NCI-H1417 treated with DMSO at 0.1 percent for 48 hours (cell line): ENCODE measurements at places on chromosomes 7 and 10.

GRCh38 chr7:98548370-98548769 lies 68.7 kb upstream of the NPTX2 start:
- DNase-seq: no peak

GRCh38 chr10:103054621-103055020 lies 136.5 kb downstream of the CNNM2 start:
- DNase-seq: no peak

DNA sequence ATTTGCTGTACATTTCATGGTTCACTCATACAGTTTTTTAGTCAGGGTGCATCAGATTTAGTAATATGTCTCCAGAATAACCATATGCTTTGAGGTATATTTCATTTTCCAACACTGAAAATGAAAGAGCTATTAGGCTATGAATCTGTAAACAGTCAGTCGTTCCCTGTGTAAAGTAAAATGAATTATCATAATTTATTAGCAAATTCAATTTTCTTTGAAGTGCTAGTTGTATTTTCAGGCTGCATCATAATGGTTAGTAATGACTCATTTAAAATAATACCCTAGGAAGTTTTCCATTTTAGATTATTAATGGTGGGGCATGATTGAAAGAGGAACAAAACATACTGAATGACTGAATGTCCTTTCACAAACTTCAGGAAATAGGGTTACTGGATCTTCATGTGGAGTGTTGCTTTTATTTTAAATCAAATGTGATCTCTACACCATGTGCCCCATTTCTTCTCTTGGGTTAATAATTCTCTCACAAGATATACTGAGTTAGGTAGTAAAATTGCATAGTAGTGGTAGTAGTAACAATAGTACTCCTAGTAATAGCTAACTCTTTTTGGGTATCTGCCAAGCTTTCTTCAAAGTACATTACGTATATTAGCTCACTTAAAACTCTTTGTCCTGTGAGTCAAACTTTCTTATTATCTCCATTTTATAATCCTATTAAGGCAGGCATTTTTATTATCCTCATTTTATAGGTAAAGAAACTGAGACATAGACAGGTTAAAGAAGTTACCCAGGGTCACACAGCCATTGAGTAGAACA lies 476.5 kb downstream of the SUGCT start:
- DNase-seq: no peak

DNA sequence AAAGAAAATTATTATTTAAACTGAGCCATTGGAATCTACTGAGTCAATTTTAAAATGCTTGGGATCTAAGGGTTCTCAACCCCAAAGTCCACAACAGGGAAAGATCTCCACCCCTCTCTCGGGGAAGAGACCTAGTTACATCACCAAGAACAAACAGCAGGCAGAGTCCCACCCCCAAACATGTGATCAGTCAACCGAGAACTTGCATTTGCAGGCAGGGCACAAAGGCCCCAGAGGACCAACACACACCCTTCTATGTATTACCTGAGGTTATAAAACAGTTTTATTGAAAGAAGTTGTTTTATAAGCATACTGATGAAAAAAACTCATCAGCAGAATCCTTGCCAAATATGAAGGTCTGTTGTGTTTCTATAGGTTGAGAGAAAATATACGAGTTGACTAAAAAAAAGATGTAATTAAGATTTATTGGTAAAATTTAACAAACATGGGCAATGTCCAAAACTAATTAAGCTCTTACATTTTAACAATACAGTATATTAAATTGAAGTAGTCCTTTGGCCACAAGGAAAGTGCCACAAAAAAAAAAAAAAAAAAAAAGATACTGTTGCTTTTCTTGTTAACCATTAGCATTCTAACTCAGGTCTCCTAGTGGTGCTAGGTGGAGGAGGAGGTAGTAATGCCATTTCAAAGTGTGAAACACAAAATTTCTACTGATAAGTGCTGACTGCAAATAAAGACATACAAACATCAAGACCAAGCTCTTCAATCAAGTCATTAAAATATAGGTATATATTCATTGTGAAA lies 975 bp upstream of the USP54 start:
- no peak for DNase-seq

DNA sequence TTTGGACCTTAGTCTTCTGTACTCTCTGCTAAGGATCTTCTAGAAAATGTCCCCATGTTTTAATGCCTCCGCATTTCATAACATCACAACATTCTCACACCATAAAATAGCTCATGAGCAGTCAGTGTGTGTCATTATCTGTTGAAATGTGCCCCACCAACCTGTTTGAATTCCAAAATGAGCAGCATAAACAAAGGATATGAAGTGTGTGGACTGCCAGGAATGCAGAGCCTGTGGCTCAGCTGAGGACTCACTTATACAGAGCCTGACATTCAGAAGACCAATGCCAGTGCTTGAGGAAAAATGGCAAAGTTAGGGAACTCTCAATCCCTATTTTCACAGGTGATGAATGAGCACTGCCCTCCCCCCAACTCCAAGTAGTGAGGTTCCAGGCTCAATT lies 621.4 kb downstream of the POM121L12 start:
- DNase-seq: no peak

GRCh38 chr7:131071786-131072504 lies 255.7 kb upstream of the MKLN1 start:
- no peak for DNase-seq

DNA sequence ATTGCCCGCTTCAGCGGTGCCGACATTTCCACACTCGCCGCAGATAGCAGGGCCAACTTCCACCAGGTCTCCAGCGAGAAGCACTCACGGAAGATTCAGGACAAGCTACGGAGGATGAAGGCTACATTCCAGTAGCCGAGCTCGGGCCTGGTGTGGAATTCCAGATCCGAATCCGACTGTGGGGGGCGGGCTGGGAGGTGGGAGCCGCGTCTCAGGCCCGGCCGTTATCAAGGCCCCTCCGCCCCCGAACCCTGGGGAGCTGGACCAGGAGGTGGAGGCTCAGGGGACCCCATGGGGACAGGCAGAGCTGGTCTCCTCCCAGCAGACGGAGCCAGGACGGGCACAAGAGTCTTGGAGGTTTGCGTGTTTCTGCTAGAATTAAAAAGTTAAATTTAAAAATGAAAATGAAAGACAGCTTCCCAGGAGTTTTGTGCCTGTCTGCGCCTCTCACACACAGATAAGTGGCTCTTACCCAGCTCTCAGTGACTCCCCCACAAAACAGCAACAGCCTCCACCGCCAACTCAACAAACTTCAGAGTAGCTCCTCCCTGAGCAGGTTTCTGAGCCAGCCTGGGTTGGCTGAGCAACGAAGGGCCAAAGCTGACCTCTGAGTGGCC lies 5.2 kb upstream of the UTF1 start:
- DNase-seq: no peak

- no peak for DNase-seq
These were observed 58.0 kb upstream of the LRGUK start for GRCh38 chr7:134069187-134069586.

DNA sequence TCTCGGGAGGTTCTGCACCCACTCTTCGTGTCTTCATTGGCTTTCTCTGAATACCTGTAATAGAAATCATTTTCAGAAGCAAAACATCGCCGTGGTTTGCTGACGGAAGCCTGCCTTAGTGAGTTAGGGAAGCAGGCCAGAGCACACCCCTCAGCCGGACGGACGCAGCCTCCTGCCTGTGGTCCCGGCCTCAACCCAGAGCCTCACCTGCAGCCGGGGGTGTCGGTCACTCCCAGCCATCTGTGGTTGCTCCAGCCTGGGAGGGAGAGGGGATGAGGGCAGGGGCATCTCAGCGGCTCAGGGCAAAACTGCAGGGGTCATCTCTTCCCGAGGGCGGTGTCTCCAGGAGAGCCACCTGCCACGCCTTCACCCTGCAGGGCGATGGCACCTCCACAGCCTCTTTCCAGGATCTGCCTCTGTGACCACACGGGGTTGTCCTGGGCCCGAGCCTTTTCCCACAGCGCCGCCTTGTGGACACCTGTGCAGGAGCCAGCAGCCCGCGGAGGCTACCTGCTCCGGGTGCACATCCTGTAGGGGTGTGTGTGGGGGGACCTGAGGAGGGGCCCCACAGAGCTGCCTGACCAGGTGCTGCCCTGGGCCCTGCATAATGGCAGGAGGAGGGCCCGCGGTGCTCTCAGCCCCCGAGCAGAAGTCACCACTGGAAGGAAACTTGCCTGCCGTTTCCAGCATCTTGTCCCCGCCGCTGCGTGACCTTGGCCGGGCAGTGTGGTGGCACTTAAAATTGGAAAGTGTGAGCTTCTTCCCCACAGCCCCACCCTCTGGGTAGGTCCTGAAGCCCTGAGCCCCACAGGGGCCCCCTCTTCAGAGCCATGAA lies 21.6 kb upstream of the AP5Z1 start:
- no peak for DNase-seq

DNA sequence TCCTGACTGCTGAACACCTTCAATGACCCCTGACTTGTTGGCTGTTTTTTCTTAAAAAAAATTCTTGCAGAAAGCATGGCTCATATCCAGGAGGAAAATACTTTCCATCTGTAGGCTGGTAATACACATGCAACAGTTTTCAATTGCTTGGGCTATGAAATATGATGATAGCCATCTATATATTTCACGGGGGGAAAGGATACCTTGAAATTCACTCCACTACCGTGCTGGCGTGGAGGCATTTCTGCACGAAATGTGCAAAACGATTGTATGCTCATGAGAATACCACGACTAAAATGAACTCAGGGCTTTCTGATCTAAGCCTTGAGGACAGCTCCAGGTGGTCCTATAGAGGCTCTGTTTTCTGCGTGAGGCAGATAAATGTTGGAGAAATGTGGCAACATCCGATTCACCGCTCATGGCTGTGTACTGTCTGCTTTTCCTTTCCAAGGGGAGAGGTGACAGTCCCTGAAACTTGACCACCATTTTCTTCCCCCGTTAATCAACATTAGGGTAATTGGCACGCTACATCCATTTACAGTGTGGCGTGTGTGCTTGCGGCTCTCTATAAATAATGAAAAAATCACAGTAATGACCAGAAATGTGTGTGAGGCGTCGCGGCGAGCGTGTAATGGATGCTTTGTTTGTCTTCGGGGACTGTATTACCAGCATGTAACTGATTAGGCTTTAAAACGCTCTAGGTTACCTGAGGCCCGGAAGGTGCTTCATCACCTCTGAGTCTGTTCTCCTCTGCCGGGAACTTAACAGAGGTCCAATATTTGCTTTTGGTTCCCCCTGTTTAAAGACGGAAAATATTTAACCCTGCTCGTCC lies 12.8 kb upstream of the CARD11 start:
- no peak for DNase-seq

DNA sequence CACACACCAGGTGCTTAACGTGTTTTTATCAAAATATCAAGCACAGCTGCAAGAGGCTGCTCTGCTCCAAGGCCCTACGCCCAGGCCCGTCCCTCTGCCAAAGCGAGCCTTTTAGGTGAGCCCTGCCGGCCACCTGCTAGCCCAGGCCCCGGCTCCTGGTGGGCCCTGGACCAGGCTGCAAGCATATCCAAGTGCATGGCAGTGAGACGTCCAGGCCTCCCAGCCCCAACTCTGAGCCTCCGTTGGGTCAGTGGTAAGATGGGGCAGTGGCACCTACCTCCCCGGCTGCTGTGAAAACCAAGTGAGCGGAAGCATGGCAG lies 136.2 kb downstream of the LHPP start:
- no peak for DNase-seq

DNA sequence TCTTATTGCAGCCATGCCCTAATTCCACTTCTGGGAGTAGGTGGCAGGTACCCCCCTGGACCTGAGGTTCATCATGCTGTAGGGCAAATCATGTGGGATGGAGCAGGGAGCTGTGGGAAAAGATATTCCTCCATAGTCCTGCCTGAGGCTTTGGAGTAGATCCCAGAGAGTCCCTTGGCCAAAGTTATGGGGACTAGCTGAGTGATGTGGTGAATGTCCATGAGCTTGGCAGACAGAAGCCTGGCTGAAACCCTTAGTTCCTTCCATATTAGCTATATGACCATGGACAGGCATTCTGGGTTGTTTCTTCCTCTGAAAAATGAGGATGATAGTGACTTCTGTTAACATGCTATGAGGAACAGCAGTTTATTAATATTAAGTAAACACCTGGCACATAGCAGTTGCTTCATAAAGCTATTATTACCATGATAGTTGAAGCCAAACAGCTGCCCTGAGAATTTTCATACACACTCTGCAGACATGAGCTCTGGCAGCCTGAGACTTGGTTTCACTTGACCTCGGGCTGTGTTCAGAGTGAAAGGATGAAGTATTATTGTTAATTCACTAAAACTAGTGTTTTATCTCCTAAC lies 15.0 kb upstream of the IMPDH1 start:
- DNase-seq: no peak

DNA sequence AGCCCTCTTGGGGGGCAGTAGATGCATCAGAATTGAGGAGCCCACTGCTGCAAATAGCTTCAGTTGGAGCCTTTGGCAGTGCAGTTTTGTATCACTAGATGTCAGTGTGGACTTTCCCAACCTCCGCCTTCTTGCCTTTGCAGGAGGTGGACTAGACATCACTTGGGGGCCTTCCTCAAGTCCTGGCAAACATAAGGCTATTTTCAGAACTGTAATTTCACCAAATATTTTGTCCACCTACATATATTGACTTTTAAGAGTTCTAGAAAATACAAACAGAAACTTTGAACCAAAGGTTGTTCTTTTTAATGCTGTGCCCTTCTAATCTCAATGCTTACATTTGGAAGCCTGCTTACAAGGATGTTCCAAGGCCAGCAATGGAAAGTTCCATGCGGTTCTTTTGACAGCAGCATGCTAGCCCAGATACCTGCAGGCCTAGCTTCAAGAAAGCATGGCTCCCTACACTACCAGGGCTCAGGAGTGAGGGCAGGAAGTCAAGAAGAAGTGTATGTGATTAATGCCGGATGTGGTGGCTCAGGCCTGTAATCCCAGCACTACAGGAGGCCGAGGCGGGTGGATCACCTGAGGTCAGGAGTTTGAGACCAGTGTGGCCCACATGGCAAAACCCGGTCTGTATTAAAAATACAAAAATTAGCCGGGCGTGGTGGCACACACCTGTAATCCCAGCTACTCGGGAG lies 8.0 kb upstream of the ZNRF2 start:
- DNase-seq: peak; percentile 11

- DNase-seq: no peak
These were observed 8.9 kb upstream of the ACSL5 start for GRCh38 chr10:112365014-112365432.

GRCh38 chr10:119466655-119467054 lies 75.9 kb downstream of the RGS10 start:
- no peak for DNase-seq

GRCh38 chr10:86970162-86970981 lies 2.1 kb downstream of the ADIRF start:
- no peak for DNase-seq

GRCh38 chr10:1141261-1141660 lies 85.1 kb downstream of the WDR37 start:
- no peak for DNase-seq

GRCh38 chr7:98000356-98000755 lies 10.4 kb upstream of the OCM2 start:
- no peak for DNase-seq

- DNase-seq: no peak
These were observed 186.5 kb upstream of the SLC25A13 start for GRCh38 chr7:96508371-96508770.

GRCh38 chr7:80288175-80289122 lies 153.8 kb downstream of the GNAI1 start:
- no peak for DNase-seq
